AML-193 (cell line): ENCODE measurements at places on chromosomes 12 and 14.

DNA sequence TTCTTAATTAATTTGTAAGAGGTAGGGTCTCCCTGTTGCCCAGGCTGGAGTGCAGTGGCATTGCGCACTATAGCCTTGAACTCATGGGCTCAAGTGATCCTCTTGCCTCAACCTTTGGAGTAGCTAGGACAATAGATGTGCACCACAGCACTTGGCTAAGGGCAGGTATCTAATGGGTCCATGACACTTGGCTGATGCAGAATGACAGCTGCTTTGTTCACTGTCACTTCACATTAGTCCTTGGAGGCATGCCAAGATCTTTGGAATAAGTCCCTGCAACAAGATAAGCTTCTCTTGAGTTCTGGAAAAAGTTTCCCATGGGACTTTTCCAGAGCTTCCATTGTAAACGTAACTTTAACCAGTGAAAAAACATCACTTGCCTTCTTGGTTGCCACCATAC lies 23.4 kb downstream of the COQ6 start:
- no peak for DNase-seq

- no peak for DNase-seq
Observed at GRCh38 chr14:90177539-90178189, 78.7 kb upstream of the PSMC1 start.

DNA sequence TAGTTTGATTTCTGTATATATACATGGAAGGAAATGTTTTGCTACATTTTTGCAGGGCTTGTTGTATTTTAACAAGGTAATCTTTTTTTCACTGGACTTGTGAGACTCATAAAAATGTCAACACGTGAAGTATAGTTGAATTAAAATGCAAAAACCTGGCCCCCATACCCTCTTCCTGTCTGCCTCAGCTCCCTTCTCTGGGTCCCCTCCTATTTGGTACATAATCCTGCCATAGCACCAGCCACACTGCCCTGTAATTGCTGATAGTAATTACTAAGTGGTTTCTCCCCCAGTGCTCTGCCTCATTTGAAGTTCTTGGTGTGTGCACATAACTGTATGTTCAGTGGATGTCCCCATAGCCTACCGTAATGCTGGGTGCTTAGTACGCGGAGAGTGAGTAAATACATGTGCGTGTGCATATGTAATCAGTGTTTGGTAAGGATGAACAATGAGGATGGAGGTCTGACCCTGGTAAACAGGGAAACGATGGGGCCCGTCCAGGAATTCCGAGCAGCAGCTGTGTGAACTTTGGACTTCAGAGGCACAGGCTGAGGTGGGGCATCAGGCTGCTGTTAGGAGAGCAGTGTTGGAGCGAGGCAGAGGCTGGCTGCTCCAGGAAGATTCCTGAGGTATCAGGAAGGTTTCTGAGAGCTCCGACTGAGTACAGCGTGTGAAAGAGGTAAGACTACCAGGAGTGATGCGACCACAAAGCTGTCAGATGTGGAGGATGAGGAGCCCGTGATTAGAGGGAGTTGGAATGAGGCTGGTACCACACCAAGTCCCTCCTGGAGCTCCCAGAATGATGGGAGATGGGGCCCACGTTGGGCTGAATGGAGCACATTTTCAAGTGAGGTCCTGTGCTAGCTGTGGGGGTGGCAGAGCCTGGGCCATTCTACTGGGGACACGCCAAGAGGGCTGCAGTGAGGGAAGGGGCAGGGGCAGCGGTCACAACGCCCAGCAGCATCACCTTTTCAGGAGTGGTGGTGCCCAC lies 106.8 kb downstream of the PELI2 start:
- DNase-seq = no peak

DNA sequence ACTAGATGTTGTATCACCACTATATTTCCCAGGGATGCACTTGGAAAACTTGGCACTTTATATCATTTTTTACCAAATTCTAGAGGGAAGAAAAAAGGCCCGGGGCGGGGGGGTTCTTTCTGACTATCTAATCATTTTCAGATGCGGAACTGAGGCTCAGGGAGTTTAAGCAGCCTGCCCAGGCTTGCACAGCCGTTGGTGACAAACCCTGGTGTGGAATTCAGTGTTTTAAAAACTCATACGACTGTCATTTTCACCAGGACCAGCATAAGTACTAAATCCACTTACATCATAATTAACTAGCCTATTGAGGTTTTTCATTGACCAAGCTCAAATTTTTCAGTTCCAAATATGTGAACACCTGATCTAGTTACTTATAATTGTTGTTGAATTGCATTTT lies 181.0 kb downstream of the IPO8 start:
- DNase-seq = no peak

GRCh38 chr14:103698380-103699260 lies 16.6 kb downstream of the XRCC3 start:
- DNase-seq = no peak

GRCh38 chr12:95836630-95837239 lies 22.0 kb upstream of the SNRPF start:
- no peak for DNase-seq

- no peak for DNase-seq
Observed at GRCh38 chr12:47473091-47473490, 232.7 kb downstream of the RPAP3 start.

DNA sequence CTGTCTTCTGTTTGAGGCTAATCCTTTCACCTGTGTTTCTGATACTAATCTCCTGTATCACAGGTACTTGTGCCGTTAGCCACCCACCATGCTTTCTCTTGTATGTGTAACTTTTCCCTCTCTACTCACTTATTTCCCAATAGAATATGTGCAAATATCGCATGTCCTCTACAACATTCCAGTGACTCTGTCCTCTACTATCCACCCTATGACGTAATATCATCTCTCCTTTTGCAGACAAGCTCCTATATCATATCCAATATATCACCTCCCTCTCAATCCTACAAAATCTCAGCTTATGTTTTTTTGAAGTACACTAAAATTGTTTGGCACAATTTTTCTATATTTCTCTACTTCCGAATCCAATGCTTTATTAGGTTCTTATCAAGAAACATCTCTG lies 232.6 kb upstream of the LRFN5 start:
- no peak for DNase-seq
